Activated B cell treated with CpG ODN at 0.5 μM for 24 hours (primary cell): ENCODE measurements at places on chromosomes 5 and 9.
A peak's percentile ranks its signal among the peaks of the same experiment; 100 is the strongest.

DNA sequence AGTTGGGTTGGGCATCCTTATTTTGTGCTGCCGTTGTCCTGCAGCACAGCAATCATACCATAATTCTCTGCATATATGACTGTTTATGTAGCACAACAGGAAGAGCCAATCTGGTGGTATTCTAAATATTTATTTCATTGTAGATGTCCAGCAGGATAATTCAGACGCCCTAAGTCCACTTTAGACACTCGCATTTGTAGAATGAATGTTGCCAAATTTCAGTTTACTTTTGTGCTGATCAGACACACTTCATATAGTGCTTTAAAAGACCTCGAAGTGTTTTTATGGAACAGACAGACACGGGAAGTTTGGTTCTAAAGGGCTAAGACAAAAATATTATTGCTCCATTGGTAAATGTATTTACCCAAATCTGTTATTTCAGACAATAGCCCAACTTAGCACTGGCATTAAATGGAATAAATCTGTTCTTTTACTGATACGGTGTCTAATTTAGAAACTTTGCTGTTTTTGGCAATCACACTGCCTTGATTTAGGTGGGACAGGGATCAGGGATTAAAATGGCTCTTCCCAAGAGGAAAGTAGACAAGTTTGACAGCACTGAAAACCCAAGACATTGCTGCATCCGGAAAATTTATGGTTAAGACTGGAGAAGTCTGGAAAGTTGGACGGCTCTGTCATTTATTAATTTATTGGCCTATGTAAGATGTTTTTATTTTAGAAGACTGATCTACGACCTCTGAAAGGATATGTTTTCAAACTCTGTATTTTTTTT lies 35.3 kb downstream of the PRDM6 start:
- no peaks in the 10 kb centered on the region for H3K36me3 ChIP-seq
- H3K27ac ChIP-seq = no peak overlapping the region
- no peak for DNase-seq
- H3K27me3 ChIP-seq = peaks cover 23% of the 10 kb centered on the region

DNA sequence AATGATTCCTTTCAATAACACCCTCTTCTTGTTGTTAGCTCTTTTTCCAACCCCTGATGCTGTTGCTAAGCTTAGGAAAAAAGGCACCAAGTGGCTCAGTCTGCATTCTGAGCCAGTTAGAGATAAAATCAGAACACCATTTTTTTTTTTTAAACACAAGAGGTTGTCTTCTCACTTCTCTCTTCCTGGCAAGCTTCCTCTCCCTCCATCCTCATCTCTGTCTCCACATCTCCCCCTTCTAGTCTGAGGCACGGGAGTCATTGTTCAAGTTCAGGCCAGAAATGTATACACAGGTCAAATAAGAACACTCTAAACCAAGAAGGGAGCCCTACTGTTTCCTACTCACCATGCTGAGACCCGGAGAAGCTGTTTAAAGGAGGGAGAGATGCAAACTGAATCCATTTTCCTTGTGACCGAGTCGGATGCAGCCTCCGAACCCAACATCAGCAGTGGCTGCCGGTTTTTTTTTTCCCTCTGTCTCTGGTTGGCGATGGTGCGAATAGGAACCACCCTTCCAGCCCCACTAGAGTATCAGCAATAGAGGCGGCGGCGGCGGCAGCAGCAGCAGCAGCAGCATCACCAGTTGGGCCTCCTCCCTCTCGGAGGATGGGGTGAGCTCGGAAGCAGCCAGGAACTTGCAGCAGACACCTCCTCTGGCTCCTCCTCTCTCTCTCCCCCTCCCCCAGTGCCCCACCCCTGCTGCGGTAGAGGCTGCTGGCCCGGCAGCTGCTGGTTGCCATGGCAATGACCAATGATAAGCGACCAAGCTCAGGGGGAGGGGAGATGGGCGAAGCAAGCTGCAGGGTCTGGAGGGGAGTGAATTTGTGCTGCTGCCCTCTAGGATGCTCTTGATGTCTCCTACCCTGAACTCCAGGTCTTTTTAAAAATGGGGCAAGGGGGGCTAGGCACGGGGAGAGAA lies at the start of gene JAKMIP2:
Gene JAKMIP2, minus strand, starts transcription at position 619 of the 919 bp plus-strand sequence. CDS start 110,922 bp downstream, outside the sequence.
- H3K36me3 ChIP-seq = no peaks in the 10 kb centered on the region
- peak within 1 kb of the TSS; percentile 80 for H3K4me3 ChIP-seq
- peaks cover 15% of the 10 kb centered on the region for H3K4me1 ChIP-seq
- H3K27ac ChIP-seq = peak within 1 kb of the TSS; percentile 76
- DNase-seq = peak; percentile 63

DNA sequence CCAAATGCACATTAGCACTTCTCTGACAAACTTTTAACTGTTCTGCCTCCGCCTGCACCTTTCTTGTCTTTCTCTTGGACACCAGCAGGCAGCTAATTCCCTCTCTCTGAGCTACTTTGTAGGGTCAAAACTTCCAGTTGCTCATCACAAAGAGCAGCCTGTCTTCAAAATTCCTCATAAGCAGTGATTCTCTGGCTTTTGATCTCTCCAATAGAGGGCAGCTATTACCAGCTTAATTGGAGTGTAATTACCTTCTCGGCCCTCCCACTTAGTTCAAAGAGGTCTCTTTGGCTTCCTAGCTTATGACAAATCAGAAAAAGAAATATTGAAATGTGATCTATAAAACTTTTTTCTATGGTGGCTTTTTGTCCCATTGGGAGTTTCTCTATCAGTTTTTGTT lies 43.6 kb upstream of the RAD23B start:
- H3K27me3 ChIP-seq = peaks cover 2% of the 10 kb centered on the region
- H3K36me3 ChIP-seq = no peaks in the 10 kb centered on the region
- DNase-seq = no peak
- no peak overlapping the region for H3K4me3 ChIP-seq
- peaks cover 18% of the 10 kb centered on the region for H3K4me1 ChIP-seq
- H3K27ac ChIP-seq = no peak overlapping the region

DNA sequence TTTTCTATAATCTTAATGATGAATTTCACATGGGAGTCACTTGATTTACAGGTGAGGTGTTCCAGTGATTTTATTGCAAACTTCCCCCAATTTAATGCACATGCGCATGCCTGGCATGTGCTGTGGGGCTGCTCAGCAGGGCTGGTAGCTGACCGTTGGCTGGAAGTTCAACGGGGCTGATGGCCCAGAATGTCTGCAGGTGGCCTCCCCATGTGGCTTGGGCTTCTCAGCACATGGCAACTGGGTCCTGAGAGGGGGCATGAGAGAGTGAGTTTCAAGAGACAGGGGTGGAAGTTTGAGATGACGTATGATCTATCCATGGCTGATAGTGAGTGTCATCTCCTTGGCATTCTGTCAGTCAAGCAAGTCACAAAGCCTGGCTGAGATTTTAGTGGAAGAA lies 259.8 kb downstream of the ZSWIM6 start:
- no peaks in the 10 kb centered on the region for H3K4me1 ChIP-seq
- H3K27me3 ChIP-seq = peaks cover 5% of the 10 kb centered on the region
- no peak overlapping the region for H3K27ac ChIP-seq
- H3K4me3 ChIP-seq = no peak overlapping the region
- no peak for DNase-seq

- H3K36me3 ChIP-seq = no peaks in the 10 kb centered on the region
- no peak for DNase-seq
- no peak overlapping the region for H3K4me3 ChIP-seq
- no peak overlapping the region for H3K27ac ChIP-seq
- no peaks in the 10 kb centered on the region for H3K4me1 ChIP-seq
Measured at GRCh38 chr5:11719888-11720481, 184.3 kb downstream of the CTNND2 start.

- no peaks in the 10 kb centered on the region for H3K4me1 ChIP-seq
- no peak for DNase-seq
- no peaks in the 10 kb centered on the region for H3K36me3 ChIP-seq
- H3K4me3 ChIP-seq = no peak overlapping the region
- H3K27me3 ChIP-seq = no peaks in the 10 kb centered on the region
Measured at GRCh38 chr5:93297116-93297515, 283.9 kb downstream of the NR2F1-AS1 start.
